Hair follicle dermal papilla cell (primary cell): ENCODE measurements at places on chromosomes 4 and X. TPM values are rescaled to one million over a fixed set of nuclear protein-coding genes. Genes with fewer than 3 reads are reported as not detected.

HSFX2 gene
- not detected in 2 replicates for total RNA-seq

CT45A6 gene
- total RNA-seq, result not detected in 2 replicates

APLN gene
- 0.65 and 1.3 TPM in 2 replicates for total RNA-seq

ADGRL3 gene
- total RNA-seq, result 0.36 and 1.9 TPM in 2 replicates

S100G gene
- not detected in 2 replicates for total RNA-seq

DCLK2 gene
- 6.9 and 10.9 TPM in 2 replicates for total RNA-seq

OTC gene
- not detected in 2 replicates for total RNA-seq

IDS gene
- 48.9 and 51.1 TPM in 2 replicates for total RNA-seq

ESX1 gene
- not detected in 2 replicates for total RNA-seq

CXXC4 gene
- under 0.01 and 0.16 TPM in 2 replicates for total RNA-seq

MAGEC1 gene
- total RNA-seq, result not detected in 2 replicates

SFRP2 gene
- total RNA-seq, result 0.16 and 0.49 TPM in 2 replicates

COL25A1 gene
- total RNA-seq, result 2.4 and 4.1 TPM in 2 replicates

FBXW7 gene
- total RNA-seq, result 72.2 and 73.6 TPM in 2 replicates

USP17L18 gene
- not detected in 2 replicates for total RNA-seq

SPATA4 gene
- 0.32 TPM in 1 of 2 replicates, not detected in the other for total RNA-seq

ATP8A1 gene
- total RNA-seq, result 0.97 and 1.5 TPM in 2 replicates

DLG3 gene
- total RNA-seq, result 12.0 and 14.4 TPM in 2 replicates

DCAF12L2 gene
- total RNA-seq, result 1.2 and 3.7 TPM in 2 replicates

RRH gene
- total RNA-seq, result not detected in 2 replicates

RASL11B gene
- 1.3 and 1.8 TPM in 2 replicates for total RNA-seq

SLIT2 gene
- 92.7 and 110 TPM in 2 replicates for total RNA-seq

HTN1 gene
- not detected in 2 replicates for total RNA-seq

HTR2C gene
- not detected in 2 replicates for total RNA-seq

PGAM4 gene
- not detected in 2 replicates for total RNA-seq

MGARP gene
- total RNA-seq, result 14.9 and 58.0 TPM in 2 replicates

POU4F2 gene
- not detected in 2 replicates for total RNA-seq

SLC2A9 gene
- 1.2 and 1.6 TPM in 2 replicates for total RNA-seq

ERVMER34-1 gene
- total RNA-seq, result 0.12 and 0.16 TPM in 2 replicates

PPP2R2C gene
- 0.24 TPM in 1 of 2 replicates, not detected in the other for total RNA-seq

ACE2 gene
- not detected in 2 replicates for total RNA-seq

LONRF3 gene
- 0.65 TPM in 1 of 2 replicates, not detected in the other for total RNA-seq

PPID gene
- total RNA-seq, result 13.0 and 14.2 TPM in 2 replicates

PABPC5 gene
- total RNA-seq, result 3.4 and 4.1 TPM in 2 replicates

KIAA0232 gene
- 32.8 and 39.9 TPM in 2 replicates for total RNA-seq

ERAS gene
- total RNA-seq, result 0.36 TPM in 1 of 2 replicates, not detected in the other

PAGE4 gene
- total RNA-seq, result not detected in 2 replicates

TMEM164 gene
- total RNA-seq, result 8.5 and 9.6 TPM in 2 replicates

CT45A2 gene
- total RNA-seq, result not detected in 2 replicates

F8A1 gene
- total RNA-seq, result 4.2 and 7.0 TPM in 2 replicates

MAOB gene
- under 0.01 and 0.24 TPM in 2 replicates for total RNA-seq

RNF212 gene
- total RNA-seq, result 1.6 and 3.4 TPM in 2 replicates

GDI1 gene
- 117 and 119 TPM in 2 replicates for total RNA-seq

BANK1 gene
- 1.7 and 3.1 TPM in 2 replicates for total RNA-seq

CLGN gene
- total RNA-seq, result 0.32 and 1.2 TPM in 2 replicates

RS1 gene
- not detected in 2 replicates for total RNA-seq

IGSF1 gene
- not detected in 2 replicates for total RNA-seq

HPSE gene
- total RNA-seq, result 0.16 and 0.49 TPM in 2 replicates

PSAPL1 gene
- not detected in 2 replicates for total RNA-seq

SSX2B gene
- total RNA-seq, result not detected in 2 replicates

C4orf50 gene
- total RNA-seq, result not detected in 2 replicates

ITIH6 gene
- not detected in 2 replicates for total RNA-seq

EGF gene
- 0.65 and 3.0 TPM in 2 replicates for total RNA-seq

EMCN gene
- 0.24 and 0.49 TPM in 2 replicates for total RNA-seq

TMPRSS11F gene
- total RNA-seq, result not detected in 2 replicates

ADGRG4 gene
- total RNA-seq, result not detected in 2 replicates

IL13RA1 gene
- total RNA-seq, result 52.5 and 68.3 TPM in 2 replicates

SATL1 gene
- total RNA-seq, result not detected in 2 replicates
